ENCODE measurements at places on chromosomes 6 and 20.
A peak's percentile ranks its signal among the peaks of the same experiment; 100 is the strongest.

DNA sequence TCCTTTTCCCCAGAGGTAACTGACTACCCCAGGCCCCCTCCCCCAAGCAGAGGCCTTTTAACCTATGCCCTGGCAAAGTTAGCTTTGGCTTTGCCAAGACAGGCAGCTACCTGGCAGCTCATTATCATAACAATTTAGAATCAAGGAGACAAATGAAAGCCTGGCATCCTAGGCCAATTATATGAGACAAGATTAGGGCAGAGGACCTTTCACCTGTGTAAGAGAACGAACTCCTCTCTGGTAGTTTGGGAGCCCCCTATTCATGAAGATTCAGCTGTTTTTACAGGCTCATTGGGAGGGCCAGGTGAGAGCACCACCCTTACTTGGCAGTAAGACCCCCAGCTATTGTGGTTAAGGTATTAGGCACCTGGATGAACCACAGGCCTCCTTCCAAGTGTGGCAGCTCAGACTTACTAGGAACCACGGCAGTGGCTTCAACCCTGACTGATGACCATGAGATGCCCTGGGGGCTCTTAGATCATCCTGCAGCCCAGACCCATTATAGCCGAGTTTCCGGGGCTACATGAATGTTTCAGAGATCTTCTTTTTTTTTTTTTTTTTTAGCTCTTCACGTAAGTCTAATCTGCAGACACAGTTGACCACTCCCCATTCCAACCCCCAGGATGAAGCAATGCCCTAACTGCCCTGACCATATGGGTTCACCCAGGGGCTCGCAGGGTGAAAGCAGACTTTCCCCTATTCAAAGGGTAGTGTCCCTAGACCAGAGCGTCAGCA is 56.2 kb downstream of the RAB44 start:
- DNase-seq: no peak

- no peak for DNase-seq
Measured at GRCh38 chr20:60960500-60960899, 291.6 kb upstream of the CDH4 start.

DNA sequence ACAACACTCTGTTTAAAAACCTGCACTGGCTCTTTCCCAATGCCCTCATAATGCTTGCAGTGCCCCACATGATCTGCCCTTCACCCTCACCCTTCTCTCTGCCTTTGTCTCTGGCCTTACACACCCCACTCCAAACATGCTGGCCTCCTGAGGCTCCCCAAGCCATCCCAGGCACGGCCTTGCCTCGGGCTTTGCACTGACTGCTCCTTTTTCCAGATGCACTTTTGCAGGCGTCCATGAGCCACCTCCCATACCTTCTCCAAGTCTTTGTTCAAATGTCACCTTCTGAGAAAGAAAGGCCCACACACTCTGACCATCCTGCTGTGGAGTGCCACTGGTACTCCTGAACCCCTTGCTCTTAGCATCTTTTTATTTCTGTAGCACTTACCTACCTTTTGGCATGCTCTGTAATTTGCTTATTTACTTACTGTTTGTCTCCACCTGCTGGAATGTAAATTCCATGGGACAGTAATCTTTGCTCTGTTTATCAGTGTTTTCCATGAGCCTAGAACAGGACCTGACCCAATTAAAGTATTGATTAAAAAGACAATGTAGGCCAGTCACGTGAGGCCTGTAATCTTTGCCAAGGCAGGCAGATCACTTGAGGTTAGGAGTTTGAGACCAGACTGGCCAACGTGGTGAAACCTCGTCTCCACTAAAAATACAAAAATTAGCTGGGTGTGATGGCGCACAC is 30.7 kb downstream of the GFRA4 start:
- no peak for DNase-seq

- no peak for DNase-seq
Measured at GRCh38 chr6:147080225-147080624, 124.0 kb upstream of the STXBP5 start.

GRCh38 chr20:54515793-54516628 is 40.6 kb downstream of the DOK5 start:
- DNase-seq: no peak

DNA sequence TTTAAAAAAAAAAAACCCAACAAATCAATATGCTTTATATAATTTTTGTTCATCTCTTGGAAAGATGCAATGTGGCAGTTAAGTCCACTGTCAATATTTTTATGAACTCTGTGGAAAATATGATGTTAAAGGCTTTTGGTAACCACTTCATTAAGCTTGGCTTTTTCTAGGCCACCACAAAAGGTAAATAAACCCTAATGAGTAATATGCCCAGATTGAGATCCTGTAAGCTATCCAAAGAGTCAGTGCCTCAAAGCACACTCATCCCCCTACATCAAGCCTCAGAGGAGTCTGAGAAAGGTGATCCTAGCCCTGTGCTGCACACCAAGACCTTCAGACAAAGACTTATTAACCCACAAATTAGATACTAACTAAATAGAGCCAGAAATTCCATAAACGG is 121.1 kb downstream of the CDC5L start:
- no peak for DNase-seq

GRCh38 chr6:33014841-33015634 is 5.6 kb upstream of the HLA-DOA start:
- peak; percentile 94 for DNase-seq

- DNase-seq: no peak
Measured at GRCh38 chr6:10883312-10884244, 1.7 kb upstream of the GCM2 start.

DNA sequence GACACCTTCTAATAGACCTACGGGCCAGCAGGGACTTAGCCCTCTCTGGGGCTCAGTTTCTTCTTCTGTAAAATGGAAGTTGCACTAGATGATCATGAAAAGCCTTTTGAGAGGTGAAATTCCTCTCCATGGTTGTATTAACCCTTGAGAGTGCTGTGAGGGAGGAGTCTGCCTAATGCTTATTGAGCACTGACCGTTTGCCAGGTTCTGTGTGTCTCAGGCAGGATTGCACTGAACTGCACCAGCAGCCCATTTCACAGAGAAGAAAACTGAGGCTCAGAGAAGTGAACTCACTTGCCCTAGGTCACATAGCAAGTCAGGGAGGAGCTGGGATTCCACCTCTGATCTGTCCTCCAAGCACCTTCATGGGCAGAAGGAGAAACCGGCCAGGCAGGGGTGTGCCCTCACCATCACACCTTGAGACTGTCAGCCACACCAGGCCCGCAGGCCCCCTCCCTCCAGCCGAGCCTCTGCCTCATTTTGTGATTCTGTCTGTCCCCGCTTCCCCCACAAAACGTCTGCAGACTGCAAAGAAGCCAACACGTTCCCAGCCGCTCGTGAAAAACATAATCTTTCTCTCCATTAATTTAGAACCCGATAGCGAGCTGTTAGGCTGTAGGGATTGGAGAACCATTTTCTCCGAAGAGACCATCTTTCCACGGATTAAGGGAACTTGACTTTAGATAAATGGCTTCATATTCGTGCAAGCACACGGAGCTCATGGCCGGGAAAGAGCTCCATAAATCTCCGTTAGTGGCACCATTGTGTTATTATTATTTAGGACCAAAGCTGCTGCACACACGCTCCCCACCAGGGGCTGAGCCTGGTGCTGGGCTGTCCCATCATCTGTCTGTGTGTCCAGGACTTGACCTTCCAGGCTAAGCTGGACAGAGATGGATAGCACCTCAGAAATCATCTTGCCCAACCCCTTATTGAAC is 46.0 kb downstream of the KIAA1755 start:
- no peak for DNase-seq

GRCh38 chr6:28775052-28775376 is 148.8 kb downstream of the TRIM27 start:
- DNase-seq: no peak

- no peak for DNase-seq
Measured at GRCh38 chr6:27812078-27812804, 100.0 kb downstream of the OR2B2 start.

GRCh38 chr20:43812216-43812615 is 85.4 kb upstream of the GTSF1L start:
- DNase-seq: no peak

GRCh38 chr6:68634726-68635411 is at the start of gene ADGRB3:
Gene ADGRB3, plus strand, starts transcription at chr6:68635282. Its CDS starts 3,394 bp downstream, at chr6:68638676.
- peak; percentile 72 for DNase-seq

GRCh38 chr20:18390201-18390600 is 76.6 kb downstream of the DZANK1 start:
- no peak for DNase-seq

GRCh38 chr6:45394586-45395095 is 16.9 kb upstream of the SUPT3H start:
- DNase-seq: no peak

DNA sequence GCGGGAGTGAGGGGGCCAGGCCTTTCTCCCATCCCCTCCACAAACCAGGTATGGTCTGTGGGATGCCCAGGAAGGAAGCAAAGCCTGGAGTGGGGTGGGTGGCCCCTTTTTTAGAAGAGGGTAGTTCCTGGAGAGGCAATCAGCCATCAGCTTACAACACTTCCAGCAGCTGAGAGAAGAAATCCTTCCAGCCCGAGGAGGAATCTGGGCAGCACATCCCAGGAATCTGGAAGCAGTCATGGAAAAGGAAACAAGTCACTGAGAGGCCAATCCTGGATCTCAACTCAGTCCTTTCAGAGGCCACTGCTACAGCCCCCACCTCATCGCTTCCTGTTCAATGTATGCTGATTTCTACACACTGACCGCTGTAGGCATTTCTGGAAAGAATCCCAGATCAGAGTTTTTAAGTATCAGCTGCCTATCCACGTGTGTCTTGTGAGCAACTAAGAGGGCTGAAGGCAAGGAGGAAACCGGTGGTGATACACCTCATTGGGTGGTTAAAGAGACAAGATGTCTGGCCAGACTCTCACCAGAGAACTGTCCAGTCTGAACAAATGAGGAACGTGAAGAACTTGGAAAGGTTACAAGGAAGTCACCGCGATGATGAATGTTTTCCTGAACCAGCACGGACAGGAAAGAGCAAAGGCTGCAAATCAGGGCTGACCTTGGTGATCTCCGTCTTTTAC is 92.9 kb upstream of the SHLD1 start:
- no peak for DNase-seq

DNA sequence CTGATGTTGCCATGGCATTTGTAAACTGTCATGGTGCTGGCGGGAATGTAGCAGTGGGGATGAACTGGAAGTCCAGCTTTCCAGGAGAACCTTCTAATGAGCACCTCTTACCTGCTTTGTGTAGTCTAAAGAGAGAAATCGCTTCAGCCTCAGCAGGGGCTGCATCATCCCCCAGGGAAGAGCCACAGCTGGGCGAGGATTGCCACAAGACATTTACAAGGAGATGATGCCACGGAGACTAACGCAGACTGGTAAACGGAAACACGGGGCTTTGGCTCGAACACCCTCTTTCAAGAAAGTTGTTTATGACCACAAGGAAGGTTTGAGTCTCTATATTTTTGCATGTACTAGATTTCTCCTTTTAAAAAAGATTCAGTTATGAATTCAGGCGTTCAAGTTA is 72.9 kb downstream of the CDH26 start:
- DNase-seq: no peak

DNA sequence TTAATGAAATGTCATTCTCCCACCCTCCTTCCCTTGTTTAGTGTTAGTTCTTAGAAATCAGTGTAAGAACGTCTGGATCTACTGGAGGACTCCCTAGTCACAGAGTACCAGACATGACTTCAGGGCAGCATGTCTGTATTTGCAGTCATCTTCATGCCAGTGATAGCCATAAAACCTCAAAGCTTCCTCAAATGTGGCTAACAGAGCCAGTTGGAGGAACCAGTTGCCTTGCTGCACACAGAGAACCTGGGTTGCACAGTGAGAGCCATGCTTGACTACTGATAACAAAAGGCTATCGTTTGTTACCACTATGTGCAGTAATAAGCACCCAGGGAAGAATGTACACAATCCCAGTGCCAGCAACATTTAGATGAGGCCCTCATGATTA is 20.1 kb downstream of the NT5E start:
- peak; percentile 83 for DNase-seq

GRCh38 chr6:142756215-142756630 is 188.8 kb downstream of the HIVEP2 start:
- no peak for DNase-seq
